ENCODE measurements at places on chromosomes 5 and 9.

DNA sequence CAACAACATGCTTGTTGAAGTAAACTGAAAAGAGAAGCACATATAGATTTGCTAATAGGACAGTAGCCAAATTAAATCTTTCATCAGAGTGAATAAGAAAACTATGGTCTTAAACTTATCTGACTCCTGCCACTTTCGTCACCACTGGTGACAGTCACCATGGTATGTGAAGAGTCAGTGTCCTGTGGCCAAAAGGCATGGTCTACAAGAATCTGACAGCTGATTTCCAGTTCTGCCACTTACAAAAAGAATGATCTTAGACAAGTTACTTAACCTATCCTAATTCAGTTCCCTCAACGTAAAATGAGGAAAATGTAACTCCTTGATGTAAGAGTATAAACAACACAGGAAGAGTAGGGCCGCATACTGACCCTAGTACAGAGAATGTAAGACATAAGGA lies 102.0 kb downstream of the LPAR1 start:
- no peak for DNase-seq

DNA sequence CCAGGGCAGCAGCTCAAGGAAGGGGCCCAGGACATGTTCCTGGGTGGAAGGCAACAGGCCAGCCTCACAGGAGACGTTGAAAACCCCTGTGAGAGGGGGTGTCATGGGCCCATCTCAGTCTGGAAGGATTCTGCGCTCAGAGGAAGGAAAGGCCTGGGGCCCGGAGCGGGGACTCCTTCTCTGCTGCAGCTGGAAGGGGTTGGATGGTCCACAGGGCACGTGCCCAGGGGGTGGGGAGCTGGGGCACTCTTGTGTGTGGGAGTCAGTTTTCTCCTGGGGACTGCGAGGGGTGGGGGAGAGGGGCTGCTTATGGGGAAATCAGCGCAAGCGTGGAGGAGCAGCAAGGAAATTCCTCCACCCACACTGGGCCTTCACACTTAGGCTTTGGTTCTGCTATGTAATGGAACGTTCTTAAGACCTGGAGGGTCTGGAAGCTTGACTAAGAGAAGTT lies 2.9 kb upstream of the LPCAT1 start:
- no peak for DNase-seq

GRCh38 chr9:121360601-121361374 lies 9.3 kb downstream of the STOM start:
- no peak for DNase-seq

DNA sequence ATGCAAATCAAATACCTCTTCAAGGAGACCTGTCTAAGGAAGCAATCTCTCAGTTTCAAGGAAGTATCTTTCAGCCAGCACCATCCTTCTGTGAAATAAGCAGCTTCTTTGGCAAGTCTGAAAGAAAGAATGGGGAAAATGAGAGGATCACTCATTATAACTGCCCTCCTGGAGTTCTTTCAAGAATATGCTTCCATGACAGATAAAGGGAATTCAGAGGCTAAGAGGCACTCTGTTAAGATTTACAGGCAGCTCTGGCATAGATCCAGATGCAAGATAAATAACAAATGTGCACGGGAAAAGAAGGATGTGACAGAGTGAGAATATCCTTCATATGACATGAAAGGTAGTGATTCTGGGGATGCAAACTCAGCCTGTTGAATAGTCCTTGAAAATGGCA lies 348.2 kb upstream of the CCNG1 start:
- no peak for DNase-seq

DNA sequence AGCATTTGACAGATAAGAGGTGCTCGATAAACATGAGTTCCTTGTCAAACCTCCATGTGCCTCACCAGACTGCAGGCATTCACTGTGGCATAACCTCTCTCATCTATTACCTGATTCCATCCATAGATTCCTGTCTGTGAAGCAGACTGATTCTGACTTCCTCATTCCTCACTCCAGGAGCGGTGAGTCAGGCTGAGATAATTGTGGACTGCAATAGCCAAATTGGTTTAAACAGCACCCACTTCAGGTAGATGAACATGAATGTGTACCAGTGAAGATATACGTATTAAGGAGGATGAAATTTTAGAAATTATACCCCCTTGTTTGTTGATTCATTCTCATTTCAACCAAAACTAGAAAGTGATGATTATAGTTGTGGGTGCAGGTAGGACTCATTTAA lies 391.2 kb downstream of the HINT1 start:
- no peak for DNase-seq

GRCh38 chr9:29644514-29644913 lies 2071.2 kb upstream of the C9orf72 start:
- DNase-seq, result no peak

GRCh38 chr5:115333164-115333563 lies 36.7 kb upstream of the CCDC112 start:
- DNase-seq, result no peak

- no peak for DNase-seq
Observed at GRCh38 chr9:122088880-122089706, 4.0 kb downstream of the TTLL11 start.

- no peak for DNase-seq
Observed at GRCh38 chr5:133483406-133484090, 128.8 kb downstream of the FSTL4 start.

- DNase-seq, result no peak
Observed at GRCh38 chr5:39132792-39133191, 58.6 kb upstream of the RICTOR start.

- no peak for DNase-seq
Observed at GRCh38 chr5:147482706-147483180, 27.1 kb downstream of the DPYSL3 start.

DNA sequence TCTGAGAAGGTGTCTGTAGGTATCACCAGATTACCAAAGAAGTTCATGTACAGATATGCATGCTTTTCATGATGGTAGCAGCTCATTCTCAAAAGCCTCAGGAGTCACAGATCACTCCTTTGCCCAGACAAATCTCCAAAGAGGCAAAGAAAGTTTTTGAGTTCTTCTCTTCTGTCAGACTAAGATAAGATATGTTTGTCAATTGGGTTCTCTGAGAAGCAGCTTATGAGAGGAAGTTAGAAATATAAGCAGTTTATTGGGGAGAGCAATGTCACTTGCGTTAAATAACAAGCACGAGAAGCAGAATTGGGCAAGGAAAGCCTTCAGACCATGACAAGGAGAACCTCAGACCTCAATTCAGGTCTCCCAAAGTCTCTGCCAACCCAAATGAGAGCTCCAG lies 219.2 kb upstream of the KLF4 start:
- no peak for DNase-seq

DNA sequence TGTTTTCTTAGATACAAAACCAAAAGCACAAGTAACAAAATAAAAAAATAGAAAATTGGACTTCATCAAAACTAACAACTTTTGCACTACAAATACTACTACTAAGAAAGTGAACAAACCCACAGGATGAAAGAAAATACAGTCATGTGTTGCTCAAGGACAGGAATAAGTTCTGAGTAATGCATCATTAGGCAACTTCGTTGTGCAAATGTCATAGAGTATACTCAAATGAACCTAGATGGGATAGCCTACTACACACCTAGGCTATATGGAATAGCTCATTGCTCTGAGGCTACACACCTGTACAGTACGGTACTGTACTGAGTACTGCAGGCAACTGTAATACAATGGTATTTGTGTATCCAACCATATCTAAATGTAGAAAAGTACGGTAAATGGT lies 88.3 kb downstream of the RAPGEF1 start:
- DNase-seq, result no peak

DNA sequence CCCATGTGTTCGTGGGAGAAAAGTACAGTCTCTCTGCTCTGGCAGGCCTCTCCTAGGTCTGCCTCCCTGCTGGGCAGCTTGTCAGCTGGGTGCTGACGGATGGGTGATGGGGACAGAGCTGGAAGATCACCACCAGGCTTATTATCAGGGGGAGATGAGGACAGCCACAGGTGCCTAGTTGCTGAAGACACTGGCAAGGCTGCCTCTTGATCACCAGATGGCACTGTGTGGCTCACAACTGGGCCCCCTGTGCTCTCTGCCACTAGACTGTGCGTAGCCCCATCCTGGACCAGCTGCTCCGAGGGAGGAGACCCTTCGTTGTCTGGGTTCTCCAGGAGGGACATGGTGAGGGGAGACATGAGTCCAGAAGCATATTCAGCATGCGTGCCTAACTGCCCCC lies 73.0 kb downstream of the KIF24 start:
- no peak for DNase-seq

DNA sequence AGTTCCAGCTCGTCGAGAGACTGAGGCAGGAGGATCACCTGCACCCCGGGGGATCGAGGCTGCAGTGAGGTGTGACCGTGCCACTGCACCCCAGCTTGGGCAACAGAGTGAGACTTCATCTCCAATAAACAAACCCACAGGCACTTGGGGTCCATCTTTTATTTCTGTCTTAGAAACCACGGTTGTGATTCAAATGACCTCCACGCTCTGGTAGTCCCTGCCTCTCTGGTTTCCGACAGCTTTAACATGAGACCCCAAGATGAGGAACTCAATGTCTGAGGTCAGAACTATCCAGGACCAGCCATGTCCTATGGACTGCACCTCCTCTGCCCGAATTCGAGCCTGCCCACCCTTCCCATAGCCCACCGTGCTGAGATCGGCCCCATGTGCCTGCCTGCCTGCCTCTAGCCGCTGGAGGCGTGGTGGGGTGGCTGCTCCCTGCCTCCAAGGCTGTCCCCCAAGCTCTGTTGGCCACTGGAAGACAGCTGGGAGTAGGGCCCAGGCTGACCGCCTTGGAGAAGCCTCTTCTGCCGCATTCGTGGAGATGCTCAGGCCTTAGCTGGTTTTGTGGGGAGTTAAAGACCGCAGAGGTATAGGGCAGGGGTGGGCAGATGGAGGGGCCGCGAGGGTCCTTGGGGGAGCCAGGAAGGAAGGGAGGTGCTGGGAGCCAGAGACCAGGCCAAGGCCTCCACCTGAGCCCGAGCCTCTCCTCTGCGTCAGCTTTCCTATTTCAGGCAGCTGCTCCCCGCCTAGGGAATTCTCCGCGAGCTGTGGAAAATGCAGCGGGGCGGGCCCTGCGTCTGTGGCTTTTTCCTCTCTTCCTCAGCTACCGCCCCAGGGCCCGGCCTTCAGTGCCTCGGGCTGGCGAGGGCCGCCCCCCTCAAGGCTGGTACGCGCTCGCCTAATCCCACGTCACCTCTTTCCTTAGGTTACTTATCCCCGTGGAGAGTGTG lies 6.9 kb upstream of the WDR5 start:
- DNase-seq, result no peak

- no peak for DNase-seq
Observed at GRCh38 chr9:122387536-122387935, 16.7 kb downstream of the PTGS1 start.

DNA sequence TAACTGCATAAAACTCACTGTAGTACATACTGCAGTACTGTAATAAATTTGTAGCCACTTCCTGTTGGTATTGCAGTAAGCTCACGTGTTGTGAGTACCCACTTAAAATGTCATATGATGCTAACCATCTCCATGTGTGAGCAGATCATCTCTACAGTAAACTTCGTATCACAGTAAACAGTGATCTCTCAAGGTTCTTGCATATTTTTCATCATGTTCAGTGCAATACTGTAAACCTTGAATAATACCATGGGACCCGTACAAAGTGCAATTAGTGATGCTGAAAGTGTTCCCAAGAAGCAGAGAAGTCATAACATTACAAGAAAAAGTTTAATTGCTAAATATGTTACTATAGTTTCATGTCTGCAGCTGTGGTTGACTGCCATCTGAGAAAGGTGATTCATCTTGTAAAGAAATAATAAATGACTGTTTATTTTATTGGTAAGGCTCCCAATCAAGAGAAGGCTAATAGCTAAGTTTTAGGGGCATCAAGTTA lies 253.8 kb upstream of the POU5F2 start:
- no peak for DNase-seq

DNA sequence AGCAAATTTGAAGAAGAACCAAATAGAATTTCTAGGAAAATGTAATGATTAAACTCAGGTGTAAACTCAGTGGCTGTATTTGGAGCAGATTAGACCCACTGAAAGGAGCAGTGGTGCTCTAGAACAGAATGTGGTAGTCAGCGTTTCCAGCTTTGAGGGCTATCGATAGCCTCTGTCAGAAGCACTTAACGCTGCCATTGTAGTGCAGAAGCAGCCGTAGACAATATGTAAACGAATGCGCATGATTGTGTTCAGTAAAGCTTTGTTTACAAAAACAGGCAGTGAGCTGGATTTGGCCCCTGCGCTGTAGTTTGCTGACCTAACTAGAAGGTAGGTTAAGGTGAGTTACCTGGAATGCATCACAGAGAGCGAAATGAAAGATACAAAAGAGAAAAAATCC lies 72.0 kb downstream of the FAM78A start:
- no peak for DNase-seq
